ENCODE measurements at places on chromosomes 1 and 21.

- peak; percentile 99 for DNase-seq
These were observed 6.3 kb upstream of the TMEM39B start for GRCh38 chr1:32066489-32066873.

GRCh38 chr1:27394282-27394658, 1.8 kb downstream of the GPR3 start:
- DNase-seq, result no peak

DNA sequence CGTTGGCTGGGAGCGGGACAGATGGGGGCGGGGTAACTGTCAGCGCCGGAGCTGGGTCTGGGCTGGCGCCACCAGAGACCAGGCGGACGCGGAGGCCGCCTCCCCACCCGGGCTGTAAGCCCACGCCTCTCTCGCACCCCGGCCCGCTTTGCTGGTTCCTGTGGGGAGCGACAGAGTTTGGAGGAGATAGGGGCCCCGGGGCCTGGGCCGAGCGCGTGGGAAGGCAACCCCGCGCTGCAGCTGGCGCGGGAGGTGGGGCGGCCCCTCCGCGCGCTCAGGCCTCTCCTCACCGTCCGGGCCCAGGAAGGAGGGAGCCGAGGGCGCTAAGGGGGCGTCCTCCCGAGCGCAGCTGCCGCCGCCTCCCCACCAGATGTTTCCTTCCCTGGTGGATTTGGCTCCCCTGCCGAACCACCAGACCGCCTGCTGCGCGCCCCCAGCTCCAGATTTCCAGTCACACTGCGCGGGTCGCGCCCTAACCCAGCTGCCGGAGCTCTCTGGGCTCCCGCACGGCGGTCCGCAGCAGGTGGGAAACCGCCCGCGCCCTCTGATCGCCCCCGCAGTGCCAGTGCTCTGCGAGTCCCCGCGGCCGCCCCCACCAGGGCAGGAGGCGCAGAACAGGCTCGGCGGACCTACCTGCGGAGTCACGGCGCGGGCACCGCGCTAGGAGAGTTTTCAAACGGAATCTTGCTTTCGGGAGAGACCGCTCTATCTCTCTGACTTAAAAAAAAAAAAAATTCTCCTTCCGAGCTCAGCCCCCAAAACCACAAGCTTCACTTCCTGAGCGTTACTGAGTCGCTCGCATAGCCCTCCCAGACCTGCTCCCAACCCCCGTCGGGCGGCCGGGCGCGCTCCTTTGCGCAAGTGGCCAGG, 1.1 kb downstream of the GFI1 start:
- peak; percentile 49 for DNase-seq

- DNase-seq, result no peak
These were observed 841.2 kb upstream of the ADGRL4 start for GRCh38 chr1:79847700-79848099.

DNA sequence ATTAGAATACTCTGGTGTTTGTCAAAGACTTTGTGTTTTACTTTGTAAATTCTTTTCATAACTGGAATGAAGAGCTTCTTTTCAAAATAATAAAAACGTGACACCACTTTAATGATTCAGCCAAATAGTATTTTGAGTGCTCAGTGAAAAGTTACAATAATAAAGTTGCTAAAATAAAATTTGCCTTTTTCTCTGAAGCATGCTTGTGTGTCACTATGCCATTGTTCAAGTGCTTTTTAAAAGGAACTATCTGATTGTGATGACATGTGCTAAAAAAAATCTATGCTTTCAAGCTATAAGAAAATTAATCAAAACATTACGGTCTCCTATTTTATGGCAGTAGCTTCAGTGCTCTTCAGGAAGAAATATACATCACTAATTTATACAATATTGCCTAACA, 1290.5 kb upstream of the B3GALT2 start:
- no peak for DNase-seq

DNA sequence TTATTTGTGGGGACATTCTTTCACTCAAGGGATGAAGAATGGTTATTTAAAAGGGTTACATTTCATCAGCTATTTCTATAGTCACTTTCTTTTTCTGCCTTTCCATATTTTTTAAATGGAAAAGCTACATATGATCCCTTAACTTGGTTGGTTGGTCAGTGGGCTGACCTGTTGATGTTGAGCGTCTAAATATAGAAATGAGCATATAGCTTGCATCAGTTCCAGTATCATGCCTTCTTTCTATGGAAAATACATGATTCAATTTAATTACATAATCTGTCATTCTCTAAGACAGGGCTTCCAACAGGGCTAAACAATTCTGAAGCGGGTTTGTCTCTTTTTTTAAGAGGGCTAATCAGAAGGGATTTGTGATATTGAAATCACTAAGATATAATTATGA, 40.6 kb downstream of the TYW3 start:
- DNase-seq, result no peak

DNA sequence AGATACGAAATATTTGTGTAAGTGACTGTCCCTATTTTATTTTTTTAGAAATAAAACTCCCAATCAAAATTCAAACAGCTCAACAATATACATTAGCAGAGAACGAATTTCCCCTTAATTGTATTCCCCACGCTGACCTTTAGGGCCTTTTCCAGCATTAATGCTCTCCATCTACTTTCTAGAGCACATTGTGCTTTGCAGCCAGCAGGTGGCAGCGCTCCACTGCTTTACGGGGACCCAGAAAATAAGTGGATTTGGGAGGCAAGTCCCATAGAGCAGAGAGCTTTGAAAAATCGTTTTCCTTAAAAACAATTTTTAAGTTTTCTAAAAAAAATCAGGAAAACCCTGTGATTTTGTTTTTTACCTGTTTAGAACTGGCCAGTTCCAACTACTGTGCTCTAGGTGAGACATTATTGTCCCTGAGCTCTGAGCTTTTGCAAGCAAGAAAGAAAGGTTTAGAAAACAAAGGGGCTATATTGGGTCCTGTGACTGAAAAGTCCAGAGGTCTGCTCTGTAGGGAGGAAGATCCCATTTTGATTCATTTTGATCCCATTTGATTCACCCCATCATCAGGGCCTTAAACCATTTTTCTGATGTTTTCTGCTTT, 144.4 kb upstream of the ZNF644 start:
- peak; percentile 68 for DNase-seq

DNA sequence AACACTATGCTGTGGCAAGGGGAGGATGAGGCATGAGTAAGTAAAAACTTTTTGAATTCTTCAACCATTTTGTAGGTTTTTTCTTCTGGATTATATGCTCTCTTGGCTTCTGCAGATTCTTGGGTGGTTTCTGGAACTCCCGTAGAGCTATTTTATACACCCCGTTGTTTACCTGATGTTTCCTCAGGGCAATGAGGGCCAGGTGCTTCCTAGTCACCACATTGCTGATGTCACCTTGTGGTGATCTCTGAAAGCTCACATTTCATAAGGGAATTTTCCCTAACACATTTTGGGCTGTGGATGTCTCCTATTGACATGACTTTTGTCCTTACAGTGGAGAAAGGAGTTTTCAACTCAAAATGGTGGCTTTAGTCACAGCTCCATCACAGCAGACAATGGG, 356.6 kb downstream of the PLA2G4A start:
- DNase-seq, result no peak

DNA sequence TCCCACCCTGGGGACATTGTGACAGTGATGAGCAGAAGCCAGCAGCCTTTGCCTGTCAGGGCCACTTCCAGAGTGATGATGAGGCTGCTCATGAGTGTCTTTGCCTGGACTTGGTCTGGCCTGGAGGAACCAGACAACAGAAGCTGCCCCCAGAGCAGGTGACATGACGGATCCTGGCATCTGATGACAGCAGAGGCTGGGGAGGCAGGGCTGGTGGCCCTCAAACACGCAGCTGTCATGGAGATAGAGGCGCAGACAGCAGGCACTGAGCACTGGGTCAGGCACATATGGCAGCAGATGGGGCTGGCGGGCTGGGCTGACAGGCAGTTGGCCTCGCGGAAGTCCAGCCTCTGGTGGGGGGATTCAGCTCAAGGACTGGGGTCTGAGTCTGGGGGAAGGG, 66.4 kb upstream of the STUM start:
- DNase-seq, result no peak

DNA sequence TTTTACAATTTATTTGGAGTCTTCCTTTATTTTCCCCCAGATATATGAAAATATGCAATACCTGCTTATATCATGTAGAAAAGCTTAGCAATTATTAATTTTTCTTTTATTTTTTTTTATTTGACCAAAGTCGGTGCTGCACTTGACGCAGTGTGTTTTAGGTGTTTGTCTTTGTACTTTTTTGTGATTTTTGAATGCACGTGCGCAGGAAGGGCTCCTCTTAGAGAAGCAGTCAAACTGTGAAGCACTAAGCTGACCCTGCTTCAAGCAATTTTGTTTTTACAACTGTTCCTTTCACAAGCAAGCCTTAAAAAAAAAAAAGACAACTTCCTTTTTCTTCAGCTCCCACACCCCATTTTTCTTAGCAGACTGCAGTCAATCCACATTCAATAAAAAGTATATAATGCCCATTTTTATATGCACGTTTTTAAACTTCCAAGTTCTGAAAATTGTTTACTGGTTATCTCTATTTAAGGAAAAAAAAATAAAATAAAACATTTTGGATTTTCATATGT, 267.4 kb downstream of the TM2D1 start:
- DNase-seq, result no peak

Measured in MCF 10A (cell line).